Fibroblast of villous mesenchyme (primary cell): ENCODE measurements at places on chromosomes 12 and 14. TPM values are rescaled to one million over a fixed set of nuclear protein-coding genes. Genes with fewer than 3 reads are reported as not detected.

Gene KCNMB4
- 4.2 and 7.3 TPM in 2 replicates for total RNA-seq

Gene OR4Q2
- not detected in 2 replicates for total RNA-seq

Gene PTPRR
- total RNA-seq = 0.64 TPM in 1 of 2 replicates, not detected in the other

Gene BHLHE41
- 6.8 and 8.2 TPM in 2 replicates for total RNA-seq

Gene ADGRD1
- under 0.01 TPM in 2 replicates for total RNA-seq

Gene ANKS1B
- total RNA-seq = 0.64 and 0.86 TPM in 2 replicates

Gene SOCS2
- 37.6 and 45.1 TPM in 2 replicates for total RNA-seq

Gene APOF
- total RNA-seq = not detected in 2 replicates

Gene HOXC6
- 1.6 and 1.7 TPM in 2 replicates for total RNA-seq

Gene ENDOU
- not detected in 2 replicates for total RNA-seq

Gene RASAL1
- not detected in 2 replicates for total RNA-seq

Gene FIGNL2
- under 0.01 and 0.32 TPM in 2 replicates for total RNA-seq

Gene FGD6
- 11.9 and 18.1 TPM in 2 replicates for total RNA-seq

Gene PARPBP
- total RNA-seq = 8.7 and 13.0 TPM in 2 replicates

Gene PLEKHH1
- total RNA-seq = 0.43 and 0.64 TPM in 2 replicates

Gene COX8C
- not detected in 2 replicates for total RNA-seq

Gene SERPINA12
- total RNA-seq = not detected in 2 replicates

Gene PTCSC3
- not detected in 2 replicates for total RNA-seq

Gene CLEC9A
- total RNA-seq = not detected in 2 replicates
